ENCODE measurements at places on chromosomes 5 and 9. TPM values are rescaled to one million over a fixed set of nuclear protein-coding genes. Genes with fewer than 3 reads are reported as not detected.

DNA sequence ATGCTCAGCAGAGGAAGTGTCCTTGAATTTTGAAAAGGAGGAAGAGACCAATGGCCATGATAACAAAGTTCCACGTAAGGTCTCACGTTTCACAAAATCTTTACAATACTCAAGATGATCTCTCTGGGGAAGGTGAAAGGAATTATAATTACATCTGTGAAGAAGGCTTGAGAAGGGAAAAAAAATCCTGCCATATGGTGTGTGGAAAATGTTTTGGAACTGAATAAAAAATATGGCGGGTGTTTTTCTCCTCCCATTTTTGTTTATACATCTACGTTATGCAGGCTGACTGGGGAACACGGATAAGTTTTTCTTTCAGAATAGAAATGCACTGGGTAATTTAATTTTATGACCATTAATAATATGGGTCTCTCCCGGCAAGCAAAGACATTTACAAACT lies 425.6 kb upstream of the BRINP1 start:
- no peak for DNase-seq

DNA sequence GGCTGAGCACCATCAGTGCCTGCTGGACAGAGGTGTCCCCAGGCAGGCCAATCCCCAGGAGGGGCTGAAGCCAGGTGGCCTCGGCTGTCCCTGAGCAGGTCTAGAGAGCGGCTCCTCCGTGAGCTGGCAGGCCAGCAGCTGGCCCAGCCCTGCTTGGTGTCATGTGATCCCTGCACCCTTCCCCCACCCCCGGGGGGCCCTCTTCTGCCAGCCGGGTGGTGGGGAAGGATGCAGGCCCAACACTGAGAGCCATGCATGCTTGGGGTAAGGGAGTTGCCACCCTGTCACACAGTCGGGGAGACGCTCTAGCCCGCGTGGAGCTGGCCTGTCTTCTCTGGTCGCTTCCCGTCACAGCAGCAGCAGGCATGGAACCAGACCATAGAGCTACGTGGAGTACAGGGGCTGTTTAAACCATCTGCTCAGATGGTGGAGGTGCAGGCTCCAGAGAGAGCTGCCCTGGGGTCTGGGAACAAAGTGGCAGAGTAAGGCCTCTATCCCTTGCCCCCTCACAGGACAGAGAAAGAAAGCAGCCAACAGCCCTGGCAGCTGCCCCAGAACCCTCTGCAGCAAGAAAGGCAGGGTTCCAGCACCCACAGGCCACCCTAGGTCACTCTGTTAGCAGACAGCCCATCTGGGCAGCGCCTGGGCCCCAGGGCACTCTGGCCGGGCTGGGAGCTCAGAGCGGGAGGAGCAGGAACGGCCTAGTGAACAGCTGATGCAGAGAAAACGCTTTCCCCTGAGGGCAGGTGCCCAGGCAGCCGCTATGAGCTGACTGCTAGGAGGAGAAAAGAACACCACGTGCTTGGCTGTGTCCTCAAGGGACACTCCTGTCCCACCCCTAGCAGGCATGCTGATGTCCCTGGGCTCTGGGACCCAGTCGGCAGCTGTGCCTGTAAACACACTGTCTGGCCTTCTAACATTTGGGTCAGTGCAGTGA lies 6.8 kb downstream of the RALGDS start:
- no peak for DNase-seq

The ANKDD1B gene
- not detected for total RNA-seq

DNA sequence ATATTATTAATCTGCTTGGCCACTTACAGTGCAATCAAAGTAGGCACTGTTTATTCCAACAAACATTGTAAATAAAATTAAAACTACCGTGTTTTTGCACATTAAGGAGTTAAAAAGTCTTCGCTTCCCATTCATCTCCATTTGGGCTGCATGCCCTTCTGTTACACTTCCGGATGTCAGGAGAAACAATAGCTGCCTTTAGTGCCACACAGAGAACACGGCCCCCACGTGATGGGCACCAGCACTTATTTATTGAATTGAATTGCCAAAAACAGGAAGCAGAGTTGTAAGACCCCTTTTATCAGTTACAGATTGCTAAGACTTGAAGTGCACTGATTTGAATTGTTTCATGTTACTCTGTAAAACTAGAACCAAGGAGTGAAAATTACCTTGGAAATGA lies 80.4 kb downstream of the LHFPL2 start:
- DNase-seq = no peak
